ENCODE measurements at places on chromosomes 7 and 10.

- no peak for DNase-seq
Observed at GRCh38 chr7:143258831-143259230, 4.4 kb upstream of the GSTK1 start.

DNA sequence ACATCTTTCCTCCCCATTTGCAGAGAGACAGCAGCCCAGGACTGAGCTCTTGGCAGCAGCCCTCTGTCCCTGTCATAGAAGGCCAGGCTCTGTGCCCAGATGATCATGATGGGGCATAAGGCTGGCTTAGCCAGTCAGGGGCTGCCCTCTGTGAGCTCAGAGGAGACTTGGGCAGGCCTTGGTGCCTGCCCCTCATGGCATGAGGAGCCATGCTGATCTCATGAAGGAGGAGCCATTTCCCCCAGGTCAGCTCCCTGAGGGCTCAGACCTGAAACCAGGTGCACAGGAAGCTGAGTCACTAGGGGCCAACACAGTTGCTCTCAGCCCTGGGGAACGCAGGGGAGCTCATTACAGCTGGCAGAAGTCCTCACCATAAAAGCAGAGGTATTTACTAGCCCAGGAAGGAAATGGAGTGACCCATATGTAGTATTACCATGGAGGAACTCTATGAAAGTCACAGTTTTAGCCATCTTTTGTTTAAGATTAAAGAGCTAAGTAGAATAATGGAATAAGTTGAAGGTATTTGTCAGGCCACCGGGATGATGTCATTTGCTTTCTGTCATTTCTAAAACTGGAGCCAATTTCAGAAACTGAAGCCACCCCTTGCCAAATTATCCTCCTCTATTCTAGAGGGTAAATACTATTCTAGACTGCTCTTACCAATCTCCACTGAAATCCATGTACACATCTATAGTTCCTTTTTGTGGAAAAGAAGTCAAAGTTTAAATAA is 362.4 kb upstream of the ZNF32 start:
- no peak for DNase-seq

GRCh38 chr7:138967159-138967558 is 14.0 kb downstream of the KIAA1549 start:
- no peak for DNase-seq

DNA sequence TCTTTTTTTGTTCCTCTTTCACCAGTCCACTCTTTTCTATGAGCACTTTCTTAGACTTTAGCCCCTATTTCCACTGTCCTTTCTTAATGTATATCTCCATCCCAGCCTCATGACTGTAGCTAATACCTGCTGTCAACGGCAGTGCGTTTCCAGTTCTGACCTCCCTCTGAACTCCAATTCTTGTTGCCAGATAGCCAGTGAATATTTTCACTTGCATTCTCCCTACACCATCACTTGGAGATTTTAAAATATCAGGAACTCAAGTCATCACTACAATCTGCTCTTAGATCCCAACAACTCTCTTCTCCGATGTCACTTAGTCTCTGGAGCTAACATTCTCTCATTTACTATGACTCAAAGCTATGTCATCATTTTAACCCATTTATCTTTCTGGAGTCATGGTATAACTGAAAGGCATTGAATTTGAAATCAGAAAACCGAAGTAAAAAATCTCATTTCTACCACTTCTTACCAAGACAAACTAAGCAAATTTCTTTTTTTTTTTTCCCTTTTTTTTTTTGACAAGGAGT is 5.1 kb upstream of the SLC16A12 start:
- DNase-seq = no peak

- DNase-seq = no peak
Observed at GRCh38 chr7:90173127-90173844, 19.0 kb downstream of the STEAP1 start.

DNA sequence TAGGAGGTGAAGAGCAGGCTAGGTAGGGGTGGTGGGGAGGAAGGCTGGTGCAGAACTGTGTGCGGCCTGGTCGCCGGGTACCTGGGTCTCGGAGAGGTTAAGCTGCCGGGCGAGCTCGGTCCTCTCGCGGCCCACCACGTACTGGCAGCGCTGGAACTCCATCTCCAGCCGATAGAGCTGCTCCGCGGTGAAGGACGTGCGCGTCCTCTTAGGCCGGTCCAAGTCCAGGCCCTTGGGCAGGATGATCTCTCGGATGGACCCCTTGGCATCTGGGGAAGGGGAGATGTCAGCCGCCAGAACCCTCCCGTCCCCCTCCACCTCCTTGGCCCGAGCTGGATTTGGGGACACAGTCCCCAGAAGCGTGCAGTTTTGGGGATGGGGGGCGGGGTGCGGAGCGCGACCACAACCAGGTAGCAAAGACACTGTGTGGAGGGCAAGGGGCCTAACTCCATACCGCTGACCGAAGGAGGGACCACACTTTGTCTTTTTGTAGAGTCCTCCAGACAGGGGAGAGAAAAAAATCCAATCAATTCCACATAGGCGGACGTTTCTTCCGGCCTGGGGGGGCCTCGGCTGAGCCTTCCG is 1.6 kb downstream of the VAX1 start:
- no peak for DNase-seq

DNA sequence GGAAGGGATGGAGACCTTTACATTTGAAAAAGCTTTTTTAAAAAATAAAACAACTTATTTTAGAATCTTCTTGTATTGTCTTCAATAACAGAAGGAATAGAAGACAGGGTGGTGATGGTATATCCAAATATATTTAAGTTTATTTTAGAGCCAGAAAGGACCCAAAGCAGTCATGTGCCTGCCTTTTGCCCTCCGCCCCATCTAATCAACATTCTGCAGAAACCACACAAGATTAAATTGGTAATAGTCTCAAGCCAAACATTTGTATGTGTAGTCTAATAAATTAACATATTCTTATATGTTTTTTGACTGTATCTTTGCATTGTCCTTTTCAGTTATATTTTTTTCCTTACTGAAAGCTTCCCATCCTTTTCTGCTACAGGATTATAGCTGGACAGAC is 16.5 kb upstream of the NUP42 start:
- DNase-seq = no peak

DNA sequence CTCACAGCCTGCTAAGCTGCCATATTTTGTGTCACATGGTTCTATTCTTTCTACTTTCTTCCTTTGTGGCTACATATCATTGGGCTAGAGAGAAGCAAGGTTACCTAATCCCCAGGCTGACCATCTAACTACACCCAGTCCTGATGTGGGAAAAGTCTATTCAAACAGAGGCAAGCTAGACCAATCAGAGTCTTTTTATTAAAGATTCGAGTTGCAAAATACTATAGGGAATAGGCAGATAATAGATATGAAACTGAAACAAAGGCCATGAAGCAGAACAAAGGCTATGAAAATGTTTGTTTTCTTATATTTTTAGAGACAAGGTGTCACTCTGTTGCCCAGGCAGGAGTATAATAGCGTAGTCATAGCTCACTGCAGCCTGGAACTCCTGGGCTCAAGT is 36.7 kb downstream of the MTERF1 start:
- DNase-seq = no peak

- no peak for DNase-seq
Observed at GRCh38 chr10:24853661-24854060, 98.7 kb downstream of the PRTFDC1 start.

DNA sequence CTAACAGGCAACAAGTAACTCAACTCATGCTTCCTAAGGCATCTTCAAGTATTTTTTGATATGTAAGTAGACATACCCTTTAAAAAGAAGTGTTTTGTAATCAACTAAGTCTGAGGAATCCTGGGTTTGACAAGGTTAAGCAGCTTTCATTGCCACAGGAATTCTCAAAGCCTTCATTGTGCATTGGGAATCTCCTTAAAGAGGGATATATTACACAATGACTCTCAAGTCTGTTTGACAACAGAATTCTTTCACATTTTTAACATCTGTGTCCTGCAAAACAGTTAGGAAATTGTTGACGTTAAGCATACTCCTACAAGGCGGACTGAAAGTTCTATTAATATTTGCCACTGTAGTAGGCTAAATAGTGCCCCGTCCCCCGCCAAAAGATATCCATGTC is 71.4 kb downstream of the SGMS1 start:
- no peak for DNase-seq

DNA sequence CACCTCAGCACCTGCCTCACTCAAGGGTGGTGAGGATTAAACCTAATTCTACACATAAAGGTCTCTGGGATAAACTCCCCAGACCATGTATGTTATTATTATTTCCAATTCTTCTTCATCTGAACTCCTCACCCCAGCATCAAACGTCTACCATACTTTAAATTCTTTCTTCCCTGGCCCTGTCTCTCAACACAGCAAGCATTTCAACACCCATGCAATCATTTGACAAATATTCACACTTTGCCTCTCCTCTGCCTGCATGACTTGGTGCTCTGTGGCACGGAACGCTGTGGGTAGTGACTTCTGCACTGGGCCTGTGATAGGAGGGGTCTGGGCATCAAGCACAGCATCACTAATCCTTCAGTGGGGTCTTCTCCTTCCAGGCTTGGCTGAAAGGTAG is 490.8 kb downstream of the TNS3 start:
- no peak for DNase-seq

DNA sequence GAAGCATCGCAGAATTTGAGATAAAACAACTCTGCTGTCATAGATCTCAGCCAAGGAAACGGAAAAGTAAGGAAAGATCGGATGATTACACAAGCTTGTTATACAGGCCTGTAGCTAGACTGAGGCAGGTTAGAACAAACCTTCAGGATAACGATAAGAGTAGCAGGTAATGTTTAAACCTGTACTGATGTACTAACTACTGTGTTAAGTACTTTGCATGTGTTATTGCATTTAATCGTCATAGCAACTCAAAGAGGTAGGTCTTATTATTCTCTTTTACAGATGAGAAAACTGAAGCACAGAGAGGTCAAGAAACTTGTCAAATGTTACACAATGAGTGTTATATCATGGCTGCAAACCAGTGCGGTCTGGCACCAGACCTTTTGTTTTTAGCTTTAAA is 352.5 kb downstream of the GPAM start:
- no peak for DNase-seq

GRCh38 chr10:28180654-28181053 is 122.2 kb downstream of the MPP7 start:
- DNase-seq = no peak

- DNase-seq = peak; percentile 83
Observed at GRCh38 chr10:122499491-122499941, 38.2 kb downstream of the HTRA1 start.

- DNase-seq = no peak
Observed at GRCh38 chr7:77184990-77185389, 14.6 kb downstream of the FGL2 start.

DNA sequence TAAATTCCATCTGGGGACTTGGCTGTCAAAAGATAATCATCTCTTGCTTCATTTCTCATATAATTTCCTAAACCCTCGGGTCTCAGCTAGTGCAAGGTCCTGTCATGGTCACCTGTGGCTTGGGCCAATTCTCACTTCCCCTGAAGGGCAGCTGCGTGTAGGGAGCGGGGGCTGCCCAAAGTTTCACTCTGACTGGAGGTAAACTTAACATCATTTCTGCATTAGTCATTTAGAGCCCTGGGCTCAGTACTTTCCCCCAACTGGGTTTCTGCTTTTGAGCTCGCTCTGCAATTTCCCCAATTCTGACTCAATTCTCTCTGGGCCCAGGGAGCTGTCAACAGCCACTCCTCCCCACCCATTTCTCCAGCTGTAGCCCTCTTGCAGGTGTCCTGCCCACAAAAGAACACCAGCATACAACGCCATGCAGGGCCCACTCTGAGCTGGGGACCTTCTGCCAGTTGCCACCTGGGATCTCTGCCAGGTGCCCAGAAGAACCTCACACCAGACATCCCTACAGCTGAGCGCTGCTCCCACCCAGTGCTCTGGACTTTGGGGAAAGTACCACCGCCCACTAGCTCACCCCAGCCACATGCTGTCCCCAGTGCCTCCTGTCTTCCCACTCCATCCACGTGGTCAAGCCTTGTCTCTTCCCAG is 37.9 kb downstream of the VOPP1 start:
- peak; percentile 78 for DNase-seq

GRCh38 chr7:148041156-148041555 is 549.4 kb upstream of the C7orf33 start:
- DNase-seq = no peak

DNA sequence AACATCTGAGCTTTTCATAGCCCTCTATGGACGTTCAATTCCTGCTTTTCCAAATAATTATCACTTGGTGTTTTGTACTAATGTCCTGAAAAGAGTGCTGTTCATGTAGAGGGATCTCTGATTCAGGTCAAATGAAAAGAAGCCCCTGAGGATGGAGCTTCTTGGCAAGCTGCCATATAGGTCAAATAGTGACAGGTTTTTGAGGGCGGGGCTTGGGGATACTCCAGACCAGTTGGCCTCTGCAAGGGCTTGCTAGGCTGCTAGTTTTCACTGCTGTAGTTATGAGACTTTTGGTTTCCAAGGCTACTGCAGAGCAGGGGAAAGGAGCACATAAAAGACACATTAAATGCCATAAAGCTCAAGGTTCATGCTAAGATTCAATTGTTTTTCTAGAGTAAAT is 257.2 kb upstream of the CACNA2D1 start:
- DNase-seq = no peak

GRCh38 chr7:74311305-74311744 is 22.1 kb downstream of the CLIP2 start:
- no peak for DNase-seq

GRCh38 chr10:71401056-71401455 is 4.3 kb downstream of the CDH23 start:
- DNase-seq = no peak

GRCh38 chr7:32216759-32217158 is 146.6 kb upstream of the PDE1C start:
- no peak for DNase-seq

GRCh38 chr10:61746377-61746776 is 83.6 kb downstream of the CABCOCO1 start:
- no peak for DNase-seq

GRCh38 chr7:133358708-133359107 is 105.8 kb downstream of the EXOC4 start:
- DNase-seq = no peak

DNA sequence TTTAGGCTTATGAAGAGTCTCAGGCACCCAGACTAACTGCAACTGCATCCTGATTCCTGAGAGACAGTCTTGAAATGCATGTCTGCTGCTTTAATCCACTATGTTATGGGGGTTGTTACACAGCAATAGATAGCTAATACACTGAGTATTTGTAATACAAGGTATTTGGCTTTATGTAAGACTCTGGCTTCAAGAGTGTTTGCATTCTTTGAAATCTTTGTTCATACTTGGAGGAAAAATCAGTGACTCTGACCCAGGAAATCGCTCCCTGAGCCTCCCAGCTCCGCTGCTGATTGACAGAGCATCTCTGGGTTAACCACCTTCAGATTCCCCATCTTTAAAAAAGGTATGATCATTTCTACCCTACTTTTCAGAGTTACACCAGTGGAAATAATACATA is 133.9 kb downstream of the MTPAP start:
- DNase-seq = no peak

GRCh38 chr7:83957333-83957732 is 237.3 kb downstream of the SEMA3A start:
- no peak for DNase-seq

- peak; percentile 82 for DNase-seq
Observed at GRCh38 chr7:76020031-76020714, 25.8 kb upstream of the TMEM120A start.

DNA sequence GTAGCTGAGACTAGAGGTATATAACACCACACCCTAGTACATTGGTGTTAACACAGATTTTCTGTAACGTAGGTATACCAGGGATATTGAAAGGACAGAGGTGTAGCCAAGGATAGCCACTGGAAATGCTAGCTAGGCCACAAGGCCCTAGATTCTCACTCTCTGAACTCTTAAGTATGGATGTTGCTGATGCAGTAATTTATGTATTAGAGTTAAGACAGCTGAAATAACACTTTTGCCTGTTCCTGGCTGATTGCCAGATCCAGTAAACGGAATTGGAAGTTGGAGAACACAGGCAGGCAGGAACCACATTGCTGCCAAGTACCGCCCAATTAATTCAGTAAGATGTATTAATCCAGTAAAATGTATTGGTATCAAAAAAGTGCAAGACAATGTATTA is 1.8 kb downstream of the CALU start:
- DNase-seq = no peak
